ENCODE measurements at places on chromosomes 5 and 9.

DNA sequence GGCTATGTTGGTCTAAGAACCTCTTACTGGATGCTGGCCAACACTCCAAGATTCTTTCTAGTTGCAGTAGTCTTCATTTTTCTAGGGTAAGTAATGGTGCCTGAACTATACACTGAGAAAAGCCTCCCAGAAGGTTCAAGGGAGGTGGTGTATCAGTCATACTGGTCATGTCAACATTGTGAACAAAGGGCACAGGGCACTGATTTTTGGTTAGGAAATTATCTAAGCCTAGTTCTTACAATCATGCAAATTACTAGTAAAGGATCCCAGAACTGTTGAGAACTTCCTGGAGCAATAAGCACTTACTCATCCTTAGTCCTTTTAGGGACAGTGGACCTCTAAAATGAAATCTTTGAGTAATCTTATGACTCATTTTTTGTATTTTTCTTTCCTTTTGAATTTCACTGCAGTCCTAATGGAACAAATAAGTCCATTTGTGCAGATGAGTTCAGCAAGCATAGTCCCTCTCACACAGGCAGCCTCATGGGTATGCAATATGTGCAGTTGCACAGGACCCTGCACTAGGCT is 21.1 kb upstream of the CDC42SE2 start:
- peak; percentile 91 for DNase-seq

DNA sequence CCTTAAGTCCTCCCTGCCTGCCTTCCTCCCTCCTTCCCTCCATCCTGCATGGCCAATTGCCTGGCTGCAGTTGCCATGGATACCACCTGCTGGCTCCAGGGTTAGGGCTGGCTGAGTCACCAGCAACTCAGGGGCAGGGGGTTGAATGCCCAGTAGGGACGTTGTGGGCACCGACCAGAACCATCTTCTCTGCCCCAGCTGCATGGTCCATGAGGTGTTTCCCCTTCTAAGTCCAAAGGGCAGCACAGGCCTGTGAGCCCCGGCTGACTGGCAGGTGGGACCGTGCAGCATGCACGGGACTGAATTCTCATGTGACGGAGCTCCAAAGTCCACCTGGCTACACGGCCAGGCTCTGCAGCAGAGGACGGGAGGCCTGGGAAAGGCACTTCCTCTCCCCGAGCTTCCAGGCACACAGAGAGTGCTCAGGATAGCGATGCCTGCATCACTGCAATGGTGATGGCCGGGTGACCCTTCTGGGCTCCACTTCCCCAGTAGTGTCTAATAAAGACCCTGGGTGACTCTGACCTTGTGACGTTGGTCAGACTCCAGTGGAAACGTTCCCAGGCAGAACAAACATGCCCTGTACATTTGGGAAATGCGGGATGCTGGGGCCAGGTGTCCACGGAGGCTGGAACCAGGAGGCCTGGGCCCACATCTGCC is 5.7 kb downstream of the ASS1 start:
- no peak for DNase-seq

DNA sequence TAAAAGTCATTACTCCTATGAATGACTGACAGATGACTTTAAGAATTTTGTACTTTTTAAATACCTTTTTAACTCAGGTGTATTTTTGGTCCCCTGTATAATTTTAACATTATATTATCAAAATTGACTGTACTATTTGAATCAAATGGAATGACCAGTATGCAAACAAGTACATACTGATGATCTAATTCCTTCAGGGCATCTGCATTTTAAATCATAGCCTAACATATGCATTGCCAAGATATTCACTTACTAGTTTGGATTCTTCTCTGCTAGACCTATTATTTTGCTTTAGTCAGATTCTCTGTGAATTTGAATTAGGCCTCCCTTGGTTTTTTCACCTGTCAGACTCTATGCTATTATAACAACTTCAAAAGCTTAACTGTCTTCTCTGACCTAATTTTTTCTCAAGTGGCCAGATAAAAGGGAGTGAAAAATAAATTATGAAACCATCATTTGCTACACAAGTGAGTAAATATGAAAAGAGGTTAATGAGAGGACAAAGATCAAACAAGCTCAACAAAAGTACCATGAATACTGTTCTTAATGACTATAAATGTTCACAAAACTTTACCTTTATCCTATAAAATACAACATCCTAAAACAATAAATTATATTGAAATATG is 1505.2 kb upstream of the CDH9 start:
- peak; percentile 10 for DNase-seq

DNA sequence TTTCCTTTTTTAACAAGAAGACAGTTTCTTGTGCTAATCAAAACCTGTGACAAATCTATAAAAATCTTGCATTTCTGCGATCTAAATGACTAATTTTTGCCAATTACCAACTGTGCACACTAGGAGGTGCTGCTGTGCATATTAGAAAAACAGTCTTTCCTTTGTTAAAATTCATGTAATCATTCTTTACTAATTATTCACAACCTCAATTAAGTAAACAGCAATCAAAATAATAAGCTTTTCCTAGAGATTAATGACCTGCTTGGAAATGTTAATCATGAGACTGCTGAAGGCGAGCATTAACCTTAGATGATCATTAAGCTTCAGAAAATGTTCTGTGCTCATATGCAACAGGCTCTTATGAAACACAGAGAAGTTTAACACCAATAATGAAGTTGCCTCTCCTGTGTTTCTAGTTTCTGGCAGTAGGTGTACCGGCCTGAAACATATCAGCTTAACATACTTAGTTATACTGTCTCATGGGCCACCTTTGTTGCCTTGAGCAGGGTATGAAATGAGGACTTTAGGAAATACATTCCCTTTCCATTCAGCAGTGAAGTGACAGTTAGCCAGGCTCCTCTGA is 17.7 kb downstream of the RFESD start:
- DNase-seq: peak; percentile 37

DNA sequence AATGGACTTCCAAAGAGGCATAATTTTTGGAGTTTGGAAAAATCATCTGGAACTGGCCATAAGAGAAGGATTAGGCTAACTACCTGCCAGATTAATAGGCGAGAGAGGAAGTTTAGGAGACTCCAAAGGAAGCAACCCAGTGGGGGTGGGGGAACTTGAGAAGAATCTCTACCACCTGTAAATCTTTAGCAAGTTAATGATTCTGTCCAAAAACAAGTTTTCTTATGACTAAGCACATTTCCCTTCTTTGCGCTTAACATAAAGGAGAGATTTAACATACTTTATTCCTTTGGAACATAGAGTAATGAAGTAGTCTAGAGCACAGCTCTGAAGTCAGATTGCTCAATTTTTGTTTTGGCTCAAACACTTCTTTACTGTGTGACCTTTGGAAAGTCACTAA is 58.2 kb upstream of the PAPPA start:
- DNase-seq: no peak

GRCh38 chr5:178502401-178503100 is 87.6 kb downstream of the COL23A1 start:
- DNase-seq: no peak

- DNase-seq: no peak
Measured at GRCh38 chr5:92942762-92943161, 638.3 kb downstream of the NR2F1-AS1 start.

DNA sequence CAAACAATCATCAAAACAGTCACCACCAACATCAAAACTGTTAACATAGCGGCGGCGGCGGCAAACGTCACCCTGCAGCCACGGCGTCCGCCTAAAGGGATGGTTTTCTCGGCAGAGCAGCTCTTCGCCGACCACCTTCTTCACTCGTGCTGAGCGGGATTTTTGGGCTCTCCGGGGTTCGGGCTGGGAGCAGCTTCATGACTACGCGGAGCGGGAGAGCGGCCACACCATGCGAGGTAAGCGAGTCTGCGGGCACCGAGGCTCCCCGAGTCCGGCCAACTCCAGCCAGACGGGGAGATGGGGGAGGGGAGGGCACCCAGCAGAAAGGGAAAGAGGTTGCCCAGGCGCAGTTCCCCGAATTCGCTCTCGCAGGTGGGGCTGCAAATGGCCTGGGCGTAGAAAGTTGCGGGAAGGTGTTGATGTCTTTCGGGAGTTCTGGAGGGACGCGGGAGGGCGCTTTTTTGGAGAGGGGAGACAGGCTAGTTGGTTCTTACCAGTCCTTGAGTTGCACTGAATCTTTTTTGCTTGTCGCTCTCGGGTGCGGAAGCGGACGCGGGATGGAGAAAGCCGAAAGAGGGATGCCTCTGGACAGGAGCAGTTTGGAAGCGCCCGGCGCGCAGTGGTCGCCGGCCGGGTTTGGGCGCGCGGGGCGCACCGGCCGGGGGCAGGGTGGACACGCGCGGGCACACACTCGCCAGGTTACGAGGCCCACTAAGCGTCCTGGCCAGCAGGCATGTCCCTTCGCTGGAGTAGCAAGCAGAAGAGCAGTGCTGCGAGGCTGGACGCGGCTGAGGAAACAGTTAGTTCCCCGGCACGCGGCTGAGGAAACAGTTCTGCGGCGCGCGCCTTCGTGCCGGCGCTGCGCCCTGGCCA is 849 bp downstream of the RORB start:
- peak; percentile 57 for DNase-seq

- peak; percentile 91 for DNase-seq
Measured at GRCh38 chr9:109766351-109766750, 13.6 kb upstream of the PALM2AKAP2 start.

DNA sequence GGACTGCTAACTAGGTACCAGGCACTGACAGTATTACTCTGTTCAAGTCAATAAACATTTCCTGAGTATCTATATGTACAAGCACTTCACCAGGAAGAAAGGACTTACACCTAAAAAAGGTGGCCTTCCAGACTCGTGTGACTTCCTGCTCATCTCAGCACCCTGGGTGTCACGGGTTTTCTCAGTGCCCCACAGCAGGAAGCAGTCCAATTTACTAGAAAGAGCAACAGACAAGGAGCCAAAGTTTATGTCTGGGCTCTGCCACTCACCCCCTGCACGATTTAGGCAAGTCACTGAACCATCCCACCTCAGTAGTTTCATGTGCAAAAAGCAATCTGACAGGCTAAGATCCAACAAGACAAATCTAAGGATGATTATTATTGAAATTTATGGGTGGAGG is 92.4 kb downstream of the TMEM215 start:
- DNase-seq: no peak

- DNase-seq: no peak
Measured at GRCh38 chr5:146084376-146084775, 21.0 kb downstream of the PLAC8L1 start.

GRCh38 chr9:109320331-109320741 is 523 bp downstream of the EPB41L4B start:
- DNase-seq: no peak

DNA sequence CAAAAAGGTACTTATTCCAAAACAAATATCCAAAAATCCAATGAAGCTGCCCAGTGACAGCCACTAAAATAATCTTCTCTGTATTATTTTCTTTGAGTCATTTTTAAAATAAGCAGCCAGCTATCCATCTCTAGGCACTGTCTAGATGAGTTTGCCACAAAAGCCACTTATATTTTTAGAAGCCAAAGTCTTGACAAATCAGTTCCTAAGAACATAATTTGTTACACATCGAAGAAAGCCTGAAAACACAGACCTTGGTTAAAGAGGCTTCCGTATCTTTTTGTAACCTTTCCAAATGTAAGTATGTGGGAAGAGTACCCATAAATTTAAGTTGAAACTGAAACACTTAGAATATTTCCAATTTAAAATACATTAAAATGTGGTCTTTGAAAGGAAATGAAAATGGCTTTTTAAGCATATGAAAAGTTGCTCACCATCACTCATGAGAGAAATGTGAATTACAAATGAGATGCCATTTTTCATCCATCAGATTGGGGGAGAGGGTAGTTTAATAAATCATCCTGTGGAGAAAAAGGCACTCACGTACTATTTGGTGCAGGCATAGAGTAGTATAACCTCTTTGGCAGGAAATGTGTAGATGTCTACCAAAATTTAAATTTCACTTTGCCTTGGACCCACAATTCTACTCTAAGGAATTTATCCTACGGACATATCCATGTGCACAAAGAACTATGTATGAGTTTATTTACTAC is 180.4 kb downstream of the MLLT3 start:
- DNase-seq: peak; percentile 76

DNA sequence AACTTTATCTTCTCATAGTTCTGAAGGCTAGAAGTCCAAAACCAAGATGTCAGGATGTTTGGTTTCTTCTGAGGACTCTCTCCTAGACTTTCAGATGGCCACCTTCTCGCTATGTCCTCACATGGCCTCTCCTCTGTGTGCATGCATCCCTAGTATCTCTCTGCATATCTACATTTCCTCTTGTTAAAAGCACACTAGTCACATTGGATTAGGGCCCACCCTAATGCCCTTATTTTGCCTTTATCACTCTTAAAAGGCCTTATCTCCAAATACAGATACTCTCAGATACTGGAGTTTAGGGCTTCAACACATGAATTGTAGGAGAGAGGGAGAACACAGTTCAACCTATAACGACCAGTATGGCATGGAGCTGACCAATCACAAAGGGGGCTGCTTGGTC is 151.7 kb downstream of the PRELID2 start:
- DNase-seq: no peak

GRCh38 chr9:76984486-76984885 is 35.0 kb upstream of the FOXB2 start:
- DNase-seq: no peak

GRCh38 chr5:54873691-54874090 is 111.7 kb downstream of the ESM1 start:
- DNase-seq: no peak

GRCh38 chr5:149442563-149443182 is 63.6 kb upstream of the IL17B start:
- DNase-seq: peak; percentile 70

DNA sequence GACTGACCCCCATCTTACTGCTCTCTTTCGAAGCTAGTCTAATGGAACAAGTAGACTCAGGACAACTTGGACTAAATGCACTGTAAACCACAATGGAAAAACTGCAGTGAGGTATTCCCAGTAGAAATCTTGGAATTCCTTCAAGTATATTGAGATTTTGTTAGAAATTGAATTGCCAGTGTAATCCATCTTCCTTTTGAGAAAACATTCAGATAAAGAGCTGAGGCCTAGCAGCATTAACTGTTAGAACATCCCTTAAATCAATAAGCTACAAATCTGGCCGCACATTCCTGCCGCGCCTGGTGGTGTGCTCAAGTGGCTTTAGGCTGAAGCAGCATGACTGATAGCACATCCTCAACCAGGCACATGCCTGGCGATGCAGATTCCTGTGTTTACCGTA is 29.3 kb downstream of the PPIC start:
- DNase-seq: peak; percentile 56

DNA sequence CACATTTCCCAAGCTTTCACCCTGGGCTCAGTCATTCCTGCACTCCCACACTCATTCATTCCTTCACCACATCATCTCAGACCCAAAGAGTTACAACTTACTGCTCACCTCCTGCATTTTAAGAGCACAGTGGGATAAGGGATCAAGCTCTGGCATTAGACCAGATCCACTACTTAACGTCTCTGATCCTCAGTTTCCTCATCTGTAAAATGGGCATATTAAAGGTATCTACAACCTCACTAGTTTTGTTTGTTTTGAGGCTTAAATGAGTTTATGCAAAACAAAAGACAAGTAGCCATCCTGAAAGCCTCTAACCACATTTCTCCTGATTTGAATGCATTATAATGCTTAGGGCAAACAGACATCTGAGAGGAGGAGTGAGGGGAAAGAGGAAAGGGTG is 77.6 kb downstream of the KLHL3 start:
- DNase-seq: no peak

- peak; percentile 11 for DNase-seq
Measured at GRCh38 chr5:41510176-41510831, at the start of gene PLCXD3. PLCXD3 (minus strand) TSS chr5:41510601; CDS start chr5:41510526, 75 bp downstream.
